Kidney epithelial cell (primary cell): ENCODE measurements at places on chromosomes 3 and 15.

GRCh38 chr3:126568776-126569342, 10.1 kb upstream of the C3orf22 start:
- DNase-seq, result no peak

- DNase-seq, result no peak
Measured at GRCh38 chr3:115651087-115651486, 27.8 kb downstream of the GAP43 start.

DNA sequence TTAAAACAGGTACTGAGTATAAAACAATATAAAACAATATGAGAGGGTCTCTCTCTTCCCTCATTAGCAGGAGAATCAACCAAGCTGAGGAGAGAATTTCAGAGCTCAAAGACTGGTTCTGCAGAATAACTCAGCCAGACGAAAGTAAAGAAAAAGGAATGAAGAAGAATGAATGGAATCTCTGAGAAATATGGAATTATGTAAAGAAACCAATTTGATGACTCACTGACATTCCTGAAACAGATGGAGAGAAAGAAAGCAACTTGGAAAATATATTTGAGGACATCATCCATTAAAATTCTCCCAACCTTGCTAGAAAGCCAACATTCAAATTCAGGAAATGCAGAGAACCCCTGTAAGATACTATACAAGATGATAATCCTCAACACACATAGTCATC, 630.9 kb downstream of the PYDC2 start:
- no peak for DNase-seq

DNA sequence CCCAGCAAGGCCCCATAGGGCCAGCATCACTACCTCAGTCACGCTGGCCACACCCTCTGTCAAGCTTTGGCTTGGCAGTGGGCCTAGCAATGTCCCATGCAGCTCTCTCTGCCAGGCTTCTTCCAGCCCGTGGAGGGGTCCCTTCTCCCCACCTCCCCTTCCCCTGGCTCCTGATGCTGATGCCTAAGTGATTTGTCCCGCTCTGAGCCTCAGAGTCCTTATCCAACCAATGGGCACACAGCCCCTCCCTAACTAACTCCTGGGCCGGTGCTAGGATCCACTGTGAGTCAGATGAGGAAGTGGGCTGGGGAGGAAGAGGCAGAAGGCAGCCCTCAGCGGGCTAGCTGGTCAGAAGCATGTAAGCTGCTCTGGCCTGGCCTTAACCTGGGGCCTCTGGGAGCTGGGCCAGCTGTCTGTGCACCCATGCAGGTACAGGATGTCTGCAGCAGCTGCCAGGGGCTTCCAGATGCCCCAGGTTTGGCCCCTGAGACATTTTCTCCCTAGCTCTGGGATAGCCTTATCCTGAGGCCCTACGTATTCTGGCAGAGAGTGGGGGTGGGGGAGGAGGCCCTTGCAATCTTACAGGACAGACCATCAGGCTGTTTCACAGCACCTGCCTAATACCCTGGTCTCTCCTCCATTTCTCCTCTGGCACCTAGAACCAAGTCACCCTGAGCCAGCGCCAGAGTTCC, 740 bp upstream of the ZBTB47 start:
- DNase-seq, result peak; percentile 66

GRCh38 chr3:134829721-134830120, 34.7 kb downstream of the EPHB1 start:
- no peak for DNase-seq

- DNase-seq, result no peak
Measured at GRCh38 chr3:11604139-11604892, 39.4 kb downstream of the VGLL4 start.

DNA sequence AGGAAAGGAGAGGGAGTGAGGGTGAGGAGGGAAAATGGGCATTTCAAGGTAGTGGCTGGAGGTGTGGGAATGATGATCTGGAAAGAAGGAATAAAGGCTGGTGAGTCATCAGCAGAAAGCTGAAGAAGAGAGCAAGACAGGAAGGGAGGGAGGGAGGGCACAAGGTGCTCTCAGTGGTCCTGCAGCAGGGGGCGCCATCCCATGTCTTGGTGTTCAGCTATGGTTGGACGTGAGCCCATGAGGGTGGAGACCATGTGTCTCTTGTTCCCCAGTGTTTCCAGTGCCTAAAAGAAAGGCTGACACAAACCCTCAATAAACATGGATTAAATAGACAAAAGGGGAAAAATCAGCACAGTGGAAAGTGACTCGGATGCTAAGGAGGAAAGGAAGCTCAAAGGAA, 228.5 kb downstream of the NTRK3 start:
- DNase-seq, result no peak

- no peak for DNase-seq
Measured at GRCh38 chr3:69472093-69472492, 86.2 kb upstream of the FRMD4B start.

GRCh38 chr3:21417991-21418390, 333.0 kb downstream of the ZNF385D start:
- DNase-seq, result no peak
